ENCODE measurements at places on chromosomes 2 and 18. TPM values are rescaled to one million over a fixed set of nuclear protein-coding genes. Genes with fewer than 3 reads are reported as not detected.

Gene ST8SIA3
- total RNA-seq: not detected

Gene VIL1
- total RNA-seq: not detected

Gene COL3A1
- total RNA-seq: 10,579 TPM

Gene EPAS1
- total RNA-seq: 341 TPM

Gene RMDN2
- 4.0 TPM for total RNA-seq

Gene ZNF804A
- not detected for total RNA-seq

Gene DPYSL5
- not detected for total RNA-seq

Gene TWIST2
- 42.2 TPM for total RNA-seq

Gene RESP18
- total RNA-seq: not detected

Gene ABCB11
- total RNA-seq: 0.65 TPM

Gene SRD5A2
- total RNA-seq: not detected

Gene TUBB6
- total RNA-seq: 509 TPM

Gene CD207
- not detected for total RNA-seq

Gene SLC16A14
- total RNA-seq: 0.49 TPM

Data from cardiac atrium fibroblast (primary cell).